ENCODE measurements at places on chromosomes 1 and 21.

- no peak for DNase-seq
Observed at GRCh38 chr1:235799264-235799663, 67.4 kb downstream of the LYST start.

DNA sequence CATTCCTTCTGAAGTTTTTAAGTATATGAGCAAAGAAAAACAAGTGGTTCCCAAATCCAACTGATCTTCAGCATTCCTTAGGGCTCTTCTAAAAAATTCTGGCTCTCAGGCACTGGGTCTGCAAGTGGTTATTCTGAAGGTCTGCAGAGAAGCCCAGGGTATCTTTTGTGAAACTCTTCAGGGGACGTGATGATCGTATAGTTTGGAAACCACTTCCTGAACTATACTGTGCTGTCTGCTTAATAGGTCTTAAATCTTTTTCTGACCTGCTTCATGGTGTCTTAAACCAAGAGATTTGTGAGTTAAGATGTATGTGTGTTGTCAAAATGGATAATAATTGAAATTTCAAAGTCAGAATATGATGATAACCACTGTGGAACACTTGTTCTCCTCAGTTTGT, 115.5 kb downstream of the LHX9 start:
- DNase-seq = no peak

DNA sequence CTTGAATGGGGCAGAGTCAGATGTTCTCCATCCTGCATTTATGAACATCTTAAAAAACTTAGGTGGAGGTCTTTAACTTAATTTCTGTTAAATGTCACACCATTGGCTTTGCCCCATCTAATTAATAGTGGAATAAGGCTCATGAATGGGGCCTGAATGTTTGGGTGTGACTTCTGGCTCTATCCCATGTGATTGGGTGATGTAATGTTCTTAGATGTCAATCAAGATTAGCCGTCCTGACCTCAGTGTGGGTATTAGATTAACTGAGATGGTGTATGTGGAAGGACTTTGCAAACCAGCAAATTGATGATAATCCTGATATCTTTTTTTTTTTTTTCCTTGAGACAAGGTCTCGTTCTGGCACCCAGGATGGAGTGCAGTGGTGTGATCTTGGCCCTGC, 38.1 kb downstream of the C1orf21 start:
- no peak for DNase-seq

DNA sequence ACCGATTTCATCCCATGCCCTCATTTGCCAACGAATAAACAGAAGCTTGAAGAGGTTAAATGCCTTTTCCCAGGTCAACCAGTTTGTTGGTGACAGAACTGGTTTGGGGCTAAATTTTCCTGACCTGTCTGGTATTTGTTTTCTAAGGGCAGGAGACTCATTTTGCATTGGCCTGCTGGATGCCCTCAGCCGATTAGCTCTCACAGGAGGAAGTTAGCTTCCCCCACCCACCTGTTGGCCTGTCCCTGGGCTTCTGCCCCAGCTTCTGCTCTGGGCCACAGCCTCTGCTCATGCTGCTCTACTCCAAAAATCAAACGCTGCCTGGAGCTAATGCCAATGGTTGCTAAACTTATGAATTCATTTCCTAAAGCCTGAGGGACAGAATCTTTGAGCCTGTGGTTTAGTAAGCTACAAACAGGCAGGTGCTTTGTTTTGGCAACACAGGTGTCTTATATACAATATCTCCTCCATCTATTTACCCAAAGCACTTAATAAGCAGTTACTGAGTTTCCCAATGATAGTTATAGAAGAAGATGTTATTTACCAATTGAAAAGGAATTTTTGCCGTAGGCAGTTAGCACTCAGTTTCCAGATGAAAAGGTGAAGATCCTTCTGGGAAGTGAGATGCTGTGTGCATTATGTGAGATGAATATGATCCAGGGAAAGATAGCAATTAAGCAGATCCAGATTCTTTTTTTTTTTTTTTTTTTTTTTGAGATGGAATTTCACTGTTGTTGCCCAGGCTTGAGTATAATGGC, 82.3 kb downstream of the TM2D1 start:
- DNase-seq = no peak

DNA sequence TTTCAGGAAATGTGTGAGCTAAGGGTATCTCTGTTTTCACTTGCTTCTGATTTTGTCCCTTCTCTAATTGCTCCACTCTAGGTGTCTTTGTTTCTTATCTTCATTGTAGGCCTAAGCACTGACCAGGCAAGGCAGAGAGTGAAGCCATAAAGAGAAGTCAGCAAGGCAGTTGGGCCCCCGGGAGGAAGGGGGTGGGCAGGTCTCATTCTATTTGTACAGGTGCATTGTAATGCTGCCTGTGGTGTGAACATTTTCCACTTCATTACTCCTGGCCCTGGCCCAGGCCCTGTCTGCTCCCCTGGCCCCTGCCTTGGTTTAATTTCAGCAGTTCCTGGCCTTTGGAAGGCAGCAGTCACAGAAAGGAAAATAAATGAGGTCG, 86.4 kb upstream of the JUN start:
- no peak for DNase-seq

DNA sequence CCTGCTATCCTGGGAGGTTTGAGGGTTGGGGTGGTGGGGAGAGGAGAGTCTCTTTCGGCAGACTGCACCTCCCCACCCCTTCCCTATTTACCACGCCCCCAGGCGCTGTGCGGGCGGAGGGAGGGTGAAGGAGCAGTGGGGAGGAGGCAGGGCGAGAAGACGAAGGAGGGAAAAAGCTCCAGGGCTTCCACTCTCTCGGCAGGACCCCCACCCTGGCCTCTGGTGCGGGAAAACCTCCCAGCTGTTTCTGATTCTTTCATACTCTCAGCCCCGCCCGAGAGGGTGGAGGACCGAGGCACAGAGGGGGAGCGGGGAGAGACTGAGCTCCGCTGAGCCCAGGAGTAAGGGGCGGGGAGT, 866 bp upstream of the WNT2B start:
- DNase-seq = no peak

DNA sequence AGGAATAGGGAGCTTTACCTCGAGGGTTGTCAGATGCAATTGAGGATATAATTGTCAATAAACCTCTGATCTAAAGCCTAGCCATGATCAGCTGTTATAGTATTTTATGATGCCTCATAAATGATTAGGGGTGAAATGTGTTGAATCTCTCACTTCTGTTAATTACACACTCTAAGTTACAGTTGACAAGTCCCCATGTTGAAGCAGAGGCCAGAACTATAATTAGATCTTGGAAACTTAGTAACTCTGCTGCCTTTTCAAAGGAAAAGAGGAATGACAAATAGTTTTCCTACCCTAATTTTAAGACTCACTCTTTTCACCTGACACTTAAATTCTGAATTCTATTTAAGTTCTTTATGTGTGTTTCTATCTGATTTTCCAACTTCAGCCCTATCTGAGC, 33.8 kb downstream of the CCSAP start:
- no peak for DNase-seq

GRCh38 chr1:28466226-28466778, 39.5 kb upstream of the RCC1 start:
- DNase-seq = no peak

- DNase-seq = no peak
Observed at GRCh38 chr1:201779351-201779880, 49.5 kb upstream of the IPO9 start.

- no peak for DNase-seq
Observed at GRCh38 chr1:151947140-151947539, 37.8 kb upstream of the THEM4 start.

DNA sequence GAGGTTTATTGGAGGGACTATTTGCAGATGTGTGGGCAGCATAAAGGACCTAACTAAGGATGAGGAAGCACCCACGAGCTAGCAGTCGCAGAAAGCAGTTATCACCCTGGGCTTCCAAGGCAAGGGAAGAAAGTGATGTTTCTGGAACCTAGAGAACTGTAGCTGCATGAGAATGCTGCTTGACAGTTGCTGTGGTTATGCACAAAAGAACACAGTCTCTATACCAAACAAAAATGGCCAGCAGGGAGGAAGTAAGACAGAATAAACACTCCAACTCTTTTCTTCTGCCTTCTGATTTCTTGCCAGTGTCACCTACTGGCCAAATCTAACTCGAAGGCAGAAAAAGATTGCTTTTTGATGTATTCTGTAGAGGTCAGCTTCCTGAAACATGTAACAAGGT, 190.2 kb downstream of the RASAL2 start:
- no peak for DNase-seq

GRCh38 chr1:207993477-207994445, 82.8 kb upstream of the CD34 start:
- no peak for DNase-seq

- DNase-seq = no peak
Observed at GRCh38 chr1:64036549-64036948, 166.9 kb upstream of the UBE2U start.
